D721Med (cell line): ENCODE measurements at places on chromosomes 16 and 17.

- DNase-seq, result no peak
These were observed 153.5 kb upstream of the RPL38 start for GRCh38 chr17:74049967-74050458.

- no peak for DNase-seq
These were observed 13.3 kb upstream of the RFWD3 start for GRCh38 chr16:74679983-74680382.

- DNase-seq, result no peak
These were observed 6.3 kb upstream of the XPO6 start for GRCh38 chr16:28218109-28218508.

DNA sequence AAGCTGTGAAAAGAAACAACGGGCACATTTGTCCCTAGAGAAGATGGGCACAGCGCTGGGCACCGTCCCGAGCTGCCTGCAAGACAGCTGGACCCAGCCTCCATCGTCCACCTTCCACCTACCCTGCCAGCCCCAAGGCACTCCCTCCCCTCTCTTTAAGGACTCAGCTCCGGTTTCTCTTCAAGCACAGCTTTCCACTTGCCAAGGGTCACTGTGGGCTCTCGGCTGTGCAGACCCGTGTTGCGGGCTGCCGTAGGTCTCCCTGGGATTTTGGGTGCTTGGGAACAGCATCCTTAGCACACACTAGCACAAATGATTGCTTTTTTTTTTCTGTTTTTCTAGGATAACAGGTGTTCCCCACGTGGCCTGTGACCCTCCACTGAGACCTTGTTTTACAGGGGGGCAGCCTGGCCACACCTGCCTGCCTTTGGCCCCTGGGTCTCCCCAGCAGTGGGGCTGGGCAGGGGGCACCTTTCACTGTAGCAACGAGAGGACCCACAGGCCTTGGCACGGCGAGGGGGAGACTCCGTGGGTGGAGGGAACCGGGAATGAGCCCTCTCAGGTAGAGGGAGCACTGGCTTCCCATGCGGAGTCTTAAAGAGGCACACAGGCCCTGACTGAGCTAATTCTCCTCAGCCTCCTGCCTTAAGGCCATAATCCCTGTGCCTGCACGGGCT is 1.4 kb downstream of the CHMP6 start:
- DNase-seq, result peak; percentile 90

GRCh38 chr17:47888293-47888692 is 7.7 kb upstream of the SP2 start:
- DNase-seq, result no peak
